Fibroblast of mammary gland (primary cell): ENCODE measurements at places on chromosomes 13 and 19.

- DNase-seq = no peak
Measured at GRCh38 chr19:17138937-17139598, 63.5 kb downstream of the MYO9B start.

- no peak for DNase-seq
Measured at GRCh38 chr13:91085127-91085526, 262.4 kb upstream of the MIR17HG start.

GRCh38 chr19:18205200-18205892, 1.5 kb upstream of the RAB3A start:
- peak; percentile 69 for DNase-seq

DNA sequence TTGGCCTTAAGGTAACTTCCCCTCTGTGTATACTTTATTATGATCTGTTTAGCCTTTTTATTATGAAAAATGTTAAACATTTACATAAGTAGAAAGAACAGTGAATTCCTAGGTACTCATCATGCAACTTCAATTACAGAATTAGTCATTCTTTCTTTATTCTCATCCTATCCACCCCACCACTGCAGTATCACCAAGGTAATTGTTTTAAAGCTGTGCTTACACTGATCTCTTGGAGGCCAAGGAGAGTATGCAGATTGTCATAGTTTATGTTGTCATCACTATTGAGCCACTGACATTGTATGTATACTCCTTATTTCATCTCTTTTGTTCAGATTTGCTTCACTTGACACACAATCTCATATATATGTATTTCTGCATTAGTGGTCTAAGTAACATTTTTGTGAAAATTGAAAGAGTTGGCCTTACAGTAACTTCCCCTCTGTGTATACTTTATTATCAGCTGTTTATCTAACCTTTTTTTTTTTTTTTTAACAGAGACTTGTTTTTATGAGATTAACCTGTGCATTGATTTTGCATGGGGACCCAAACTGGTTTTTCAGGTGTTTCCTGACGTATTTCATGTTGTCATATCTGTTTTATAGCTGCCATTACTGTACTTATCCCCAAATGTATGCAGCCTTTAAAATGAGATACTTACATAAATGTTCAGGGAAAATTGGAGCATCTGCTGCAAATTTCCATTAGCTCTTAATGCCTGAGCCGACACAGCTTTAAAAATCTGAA, 4.5 kb downstream of the ZNF507 start:
- peak; percentile 14 for DNase-seq

GRCh38 chr13:91185294-91185863, 162.1 kb upstream of the MIR17HG start:
- peak; percentile 10 for DNase-seq

DNA sequence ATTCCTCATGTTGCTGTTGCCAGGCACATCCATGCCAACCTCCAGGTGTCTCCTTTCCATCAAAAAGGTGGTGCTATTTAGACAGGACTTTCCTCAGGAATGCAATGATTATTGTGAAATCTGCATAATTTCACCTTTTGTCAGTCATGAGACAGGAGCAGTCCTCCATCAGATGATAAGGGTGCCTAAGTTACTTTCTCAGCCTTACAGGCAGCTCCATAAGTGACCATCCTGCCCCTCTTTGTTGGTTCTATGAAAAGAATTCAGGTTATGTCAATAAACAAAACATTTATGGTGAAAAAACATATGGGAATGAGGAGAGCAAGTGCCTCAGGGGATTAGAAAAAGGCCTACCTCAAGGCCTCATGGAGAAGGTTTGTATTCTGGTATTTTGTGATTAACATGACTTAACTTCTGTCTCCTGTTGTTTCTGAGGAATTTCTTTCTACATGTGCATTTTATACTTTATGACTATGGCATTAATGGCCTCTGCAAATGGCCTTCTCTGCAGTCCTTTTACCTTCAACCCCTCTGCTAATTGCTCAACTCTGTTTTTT, 110.3 kb upstream of the DIAPH3 start:
- DNase-seq = no peak

GRCh38 chr19:2600914-2601870, 101.3 kb downstream of the GNG7 start:
- no peak for DNase-seq
